ENCODE measurements at places on chromosomes 6 and 20.
A peak's percentile ranks its signal among the peaks of the same experiment; 100 is the strongest.

DNA sequence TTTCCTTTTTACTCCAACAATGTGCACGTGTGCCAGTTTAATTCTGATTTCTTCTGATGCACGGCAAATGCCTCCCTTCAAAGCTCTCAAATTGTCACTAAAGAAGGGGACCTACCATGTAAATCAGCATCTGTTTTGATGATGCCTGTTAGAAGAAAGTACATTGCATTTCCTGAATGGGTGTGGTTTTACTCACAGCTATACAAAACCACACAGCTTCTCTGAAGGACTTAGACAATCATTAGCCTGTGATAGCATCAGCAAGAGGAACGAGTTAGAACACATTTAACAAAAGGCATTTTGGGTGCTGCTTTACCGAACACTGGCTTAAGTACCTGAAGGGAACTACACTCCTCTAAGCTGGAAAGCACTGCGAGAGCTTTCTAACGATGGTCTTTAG, 109.4 kb downstream of the ATXN1 start:
- no peak for DNase-seq

- no peak for DNase-seq
Measured at GRCh38 chr6:161921602-161922395, 647.9 kb upstream of the AGPAT4 start.

DNA sequence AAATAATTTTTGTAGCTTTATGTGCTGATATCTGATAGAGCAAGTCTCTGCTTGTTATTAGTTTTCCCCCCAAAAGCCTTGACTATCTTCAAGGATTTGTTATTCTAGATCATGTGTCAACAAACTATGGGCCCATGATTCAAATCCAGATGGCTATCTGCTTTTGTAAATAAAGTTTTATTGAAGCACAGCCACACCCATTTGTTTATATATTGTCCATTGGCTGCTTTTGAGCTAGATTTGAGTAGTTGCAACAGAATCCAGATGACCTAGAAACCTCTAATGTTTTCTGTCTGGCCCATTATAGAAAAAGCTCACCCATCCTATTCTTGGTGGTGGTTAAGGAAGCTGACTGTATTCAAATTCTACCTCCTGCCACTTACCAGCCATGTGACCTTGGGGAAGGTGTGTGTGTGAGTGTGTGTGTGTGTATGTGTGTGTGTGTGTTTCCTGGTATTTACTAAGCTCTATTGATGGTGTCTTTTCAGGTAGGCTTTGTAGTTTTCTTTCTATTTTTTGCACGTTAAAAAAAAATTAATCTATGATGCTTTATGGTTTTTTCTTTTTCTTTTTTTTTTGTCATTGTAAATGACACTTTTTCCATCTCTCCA, 1.3 kb upstream of the GTSF1L start:
- no peak for DNase-seq

DNA sequence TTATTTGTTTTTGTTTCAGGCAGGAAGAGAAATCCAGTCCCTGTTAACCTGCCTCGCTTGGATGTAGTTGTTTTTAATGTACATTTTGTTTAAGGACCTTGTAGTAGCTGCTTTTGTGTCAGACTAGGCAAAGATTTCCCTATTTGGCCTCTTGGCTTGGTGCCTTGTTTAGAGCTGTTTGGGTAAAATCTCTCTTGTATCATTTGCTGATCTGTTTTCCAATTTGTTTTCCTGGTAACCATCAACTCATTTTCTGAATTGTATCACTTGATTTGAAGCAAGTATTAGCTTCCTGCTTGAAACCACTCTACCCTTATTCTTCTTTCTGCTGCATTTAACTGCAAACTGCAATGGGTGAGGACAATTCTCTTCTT, 160.7 kb downstream of the ZFAND3 start:
- peak; percentile 28 for DNase-seq

DNA sequence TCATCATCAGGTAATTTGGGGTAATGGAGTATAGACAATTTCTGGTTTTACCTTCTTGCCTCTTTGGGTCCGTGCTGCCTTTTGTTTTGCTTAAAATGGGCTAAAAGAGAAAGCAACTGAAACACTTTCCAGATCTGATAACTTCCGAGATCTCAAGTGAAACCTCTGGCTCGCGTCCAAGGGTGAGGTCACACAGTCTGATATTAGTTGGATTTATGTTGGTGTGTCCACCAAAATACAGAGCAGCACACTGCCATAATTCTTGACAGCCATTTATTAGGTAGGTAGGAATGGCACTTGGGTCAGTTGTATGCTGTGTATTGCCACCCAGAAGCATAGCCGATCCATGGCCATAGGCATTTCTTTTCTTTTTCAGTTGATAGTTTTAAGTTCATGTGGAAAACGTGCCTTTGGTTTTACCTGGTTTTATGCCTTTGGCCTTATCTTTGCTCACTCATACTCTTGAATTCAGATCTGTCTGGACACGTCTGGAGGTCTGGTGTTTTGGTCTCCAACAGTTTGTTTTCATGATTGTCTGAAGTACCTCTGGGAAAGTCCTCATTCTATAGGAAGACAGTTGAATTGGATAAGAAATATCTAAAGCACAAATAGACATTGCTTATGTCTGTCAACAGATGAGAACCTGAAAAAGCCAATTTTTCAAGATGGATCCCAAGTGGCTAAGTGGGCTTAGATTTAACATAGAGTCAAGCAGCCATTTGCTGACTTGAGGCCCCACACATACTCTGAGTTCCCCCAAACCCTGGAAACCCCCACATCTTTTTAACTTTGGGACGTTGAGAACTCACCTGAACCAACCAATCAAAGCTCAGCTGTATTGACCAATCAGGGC, 320.8 kb downstream of the SOX4 start:
- DNase-seq: peak; percentile 52

- no peak for DNase-seq
Measured at GRCh38 chr6:137283940-137284810, 65.0 kb upstream of the IFNGR1 start.

DNA sequence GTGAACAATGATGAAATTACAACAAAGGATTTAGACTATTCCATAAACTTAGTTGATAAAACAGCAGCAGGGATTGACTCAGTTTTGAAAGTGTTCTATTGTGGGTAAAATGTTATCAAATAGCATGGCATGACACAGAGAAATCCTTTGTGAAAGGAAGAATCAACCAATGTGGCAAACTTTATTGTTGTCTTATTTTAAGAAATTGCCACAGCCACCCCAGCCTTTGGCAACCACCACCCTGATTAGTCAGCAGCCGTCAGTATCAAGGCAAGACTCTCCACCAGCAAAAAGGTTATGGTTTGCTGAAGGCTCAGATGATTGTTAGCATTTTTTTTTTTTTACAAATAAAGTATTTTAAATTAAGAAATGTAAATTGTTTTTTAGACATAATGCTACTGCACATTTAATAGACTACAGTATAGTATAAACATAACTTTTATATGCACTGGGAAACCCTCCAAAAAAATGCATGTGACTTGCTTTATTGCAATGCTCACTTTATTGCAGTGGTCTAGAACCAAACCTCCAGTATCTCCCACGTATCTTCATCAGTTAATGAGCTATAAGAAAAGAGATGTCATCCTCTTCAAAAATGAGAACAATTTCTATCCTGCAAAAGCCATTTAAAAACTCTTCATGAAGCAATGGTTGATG, 162.7 kb downstream of the SOBP start:
- DNase-seq: no peak

GRCh38 chr6:116395647-116396046, 24.9 kb downstream of the DSE start:
- DNase-seq: no peak

DNA sequence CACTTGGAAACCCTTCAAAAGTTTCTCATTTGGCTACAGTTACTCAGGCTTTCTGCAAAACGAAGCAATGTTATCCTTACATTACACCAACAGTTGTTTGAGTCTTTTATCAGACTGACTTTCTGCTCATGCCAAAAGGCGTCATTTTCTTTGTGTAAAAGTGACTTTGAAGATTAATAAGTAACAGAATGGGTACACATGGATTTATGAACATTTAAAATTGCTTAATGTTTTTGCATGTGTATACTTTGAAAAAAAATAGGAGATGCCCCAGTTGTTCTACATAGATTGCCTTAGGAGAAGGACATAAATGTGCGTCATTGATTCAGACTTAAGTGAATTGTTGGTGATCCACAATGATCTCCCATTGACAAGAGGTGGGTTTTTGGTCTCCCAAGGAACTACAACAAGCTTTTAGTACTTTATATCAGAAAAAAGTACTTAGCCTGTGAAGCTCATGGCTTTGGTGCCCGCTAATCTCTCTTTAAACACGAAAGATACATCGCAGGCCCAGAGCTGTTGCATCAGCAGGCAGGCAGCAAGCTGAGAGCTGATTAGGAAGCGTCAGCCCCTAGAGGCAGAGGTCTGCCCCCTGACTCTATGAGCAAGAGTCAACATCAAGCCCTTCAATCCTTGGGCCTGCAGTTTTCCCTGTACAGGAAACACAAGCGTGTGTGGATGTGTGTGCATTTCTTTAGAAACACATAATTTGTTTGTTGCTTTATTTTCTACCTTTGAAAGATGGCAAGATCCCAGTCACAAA, 45.9 kb downstream of the SLC22A3 start:
- DNase-seq: no peak

- no peak for DNase-seq
Measured at GRCh38 chr6:106072501-106073090, 13.5 kb upstream of the PRDM1 start.

DNA sequence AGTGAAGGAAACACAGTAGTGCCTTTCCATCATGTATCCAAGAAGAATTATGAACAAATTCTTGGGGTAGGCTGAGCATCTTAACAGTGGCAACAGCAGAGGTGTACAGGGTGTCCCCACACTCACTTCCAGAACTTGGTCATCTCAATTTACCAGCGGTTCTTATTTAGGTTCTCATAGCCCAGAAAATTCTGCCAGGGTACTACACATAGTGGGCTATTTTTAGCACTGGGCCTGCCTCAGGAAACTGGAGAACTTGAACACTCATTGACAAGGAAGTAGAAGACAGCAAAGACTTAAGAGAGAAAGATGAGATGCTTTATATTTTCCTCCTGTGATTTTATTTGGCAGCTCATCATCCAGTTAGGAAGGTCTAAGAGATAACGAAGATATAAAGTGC, 71.8 kb upstream of the PHIP start:
- no peak for DNase-seq

DNA sequence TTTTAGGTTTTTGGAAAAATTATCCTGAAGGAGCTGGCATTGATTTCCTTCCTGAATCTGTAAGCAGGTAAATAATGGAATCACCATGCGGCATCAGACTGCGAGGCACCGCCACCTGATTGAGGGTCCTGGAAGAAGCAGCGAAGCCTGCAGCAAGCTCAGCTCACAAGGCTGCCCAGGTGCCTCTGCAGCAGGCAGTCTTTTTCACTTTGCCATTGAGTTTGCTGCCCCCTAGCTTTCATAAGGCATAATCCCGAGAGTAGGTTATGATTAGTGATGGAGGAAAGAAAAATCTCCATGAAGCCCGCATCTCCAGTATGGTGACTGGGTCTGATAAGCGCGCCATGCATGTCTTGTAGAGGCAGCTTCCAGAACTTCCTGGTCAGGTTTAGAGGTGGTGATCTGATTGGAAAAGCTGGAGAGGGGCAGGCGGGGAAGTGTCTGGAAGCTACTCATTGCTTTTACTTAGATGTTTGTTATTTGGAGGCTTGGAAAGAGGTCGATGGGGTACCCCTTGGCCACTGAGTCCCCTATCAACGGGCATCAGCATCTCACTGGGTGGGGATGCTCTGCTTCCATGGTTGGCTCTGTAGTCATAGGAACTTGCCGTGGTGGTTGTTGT, 26.7 kb downstream of the IYD start:
- DNase-seq: peak; percentile 53

DNA sequence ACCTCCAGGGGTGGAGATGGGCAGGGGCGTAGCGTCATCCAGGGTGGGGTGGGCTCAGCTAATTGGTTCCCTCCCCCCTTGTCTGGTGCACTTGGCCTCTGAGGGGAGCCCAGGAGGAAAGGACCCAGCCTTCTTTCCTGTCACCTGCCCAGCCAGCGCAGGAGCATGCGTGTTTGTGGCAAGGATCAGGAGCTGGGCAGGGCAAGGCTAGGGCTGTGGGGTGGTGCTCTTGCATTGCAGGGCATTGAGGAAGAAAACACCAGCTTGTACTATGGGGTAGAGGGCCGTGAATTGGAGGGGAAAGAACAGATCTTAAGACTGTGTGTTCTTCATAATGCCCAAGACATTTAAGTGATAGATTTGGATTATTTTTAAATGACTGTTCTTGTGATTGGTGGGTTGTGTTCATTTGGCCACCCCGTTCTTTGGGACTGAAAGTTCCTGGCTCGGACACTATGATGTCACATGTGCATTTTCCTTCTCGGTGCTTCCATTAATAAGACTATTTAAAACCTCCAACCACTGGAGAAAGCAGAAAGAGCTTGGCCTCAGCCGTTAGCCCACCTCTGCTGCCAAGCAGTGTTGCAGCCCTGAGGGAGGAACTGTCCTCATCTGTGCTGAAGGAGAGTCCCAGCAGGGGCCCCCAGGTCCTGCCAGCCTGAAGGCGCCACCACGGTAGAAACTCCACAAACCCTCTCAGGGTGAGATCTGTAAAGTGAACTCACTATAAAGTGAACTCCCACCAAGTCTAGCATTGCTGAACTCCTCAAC, 136.2 kb upstream of the INSM1 start:
- DNase-seq: no peak

All from femur (tissue), 1 donor.